ENCODE measurements at places on chromosomes 11 and 22.

- DNase-seq = no peak
Observed at GRCh38 chr11:44942029-44942955, 8.4 kb downstream of the TP53I11 start.

DNA sequence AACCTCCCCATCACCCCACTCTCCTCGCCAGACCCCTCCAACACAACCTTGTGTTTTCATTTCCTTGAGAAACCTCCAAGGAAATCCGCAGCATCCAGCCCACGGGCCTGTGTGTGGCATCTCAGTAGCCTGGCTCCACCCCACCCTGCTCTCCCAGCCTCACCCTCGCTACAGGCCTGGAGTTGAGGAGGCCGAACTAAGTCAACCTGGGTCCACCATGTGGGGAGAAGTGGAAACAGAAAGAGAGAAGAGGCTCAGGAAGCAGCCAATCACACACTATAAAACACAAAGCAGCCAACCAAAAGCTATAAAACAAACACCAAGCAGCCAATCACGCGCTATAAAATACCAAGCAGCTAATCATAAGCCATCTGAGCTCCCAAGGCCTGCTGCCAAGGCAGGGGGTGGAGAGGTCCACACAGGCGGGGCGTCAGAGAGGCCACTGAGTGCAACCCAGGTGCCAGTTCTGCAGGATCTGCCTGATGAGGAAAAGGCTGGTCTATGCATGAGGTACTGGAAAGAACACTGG is 72.0 kb downstream of the MICAL3 start:
- DNase-seq = no peak

GRCh38 chr22:35548722-35549112 is 8.1 kb downstream of the RASD2 start:
- DNase-seq = no peak

DNA sequence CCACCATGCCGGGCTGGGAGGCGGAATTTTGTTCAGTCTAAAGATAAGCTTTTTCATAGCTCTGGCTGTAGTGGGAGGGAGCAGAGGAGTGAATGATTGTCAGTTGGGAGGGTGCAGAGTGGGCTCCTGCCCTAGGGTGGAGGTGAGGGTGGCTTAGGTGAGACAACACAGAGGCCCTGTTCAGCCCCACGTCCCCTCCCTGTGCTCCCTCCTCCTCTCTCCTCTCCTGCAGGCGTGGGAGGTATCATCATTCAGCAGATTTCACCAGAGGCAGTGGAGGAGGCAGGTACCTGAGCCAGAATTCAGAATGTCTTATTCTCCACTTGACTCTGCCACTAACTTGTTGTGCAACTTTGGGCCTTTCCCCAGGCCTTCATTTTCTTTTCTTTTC is 1.7 kb upstream of the THRSP start:
- peak; percentile 24 for DNase-seq

DNA sequence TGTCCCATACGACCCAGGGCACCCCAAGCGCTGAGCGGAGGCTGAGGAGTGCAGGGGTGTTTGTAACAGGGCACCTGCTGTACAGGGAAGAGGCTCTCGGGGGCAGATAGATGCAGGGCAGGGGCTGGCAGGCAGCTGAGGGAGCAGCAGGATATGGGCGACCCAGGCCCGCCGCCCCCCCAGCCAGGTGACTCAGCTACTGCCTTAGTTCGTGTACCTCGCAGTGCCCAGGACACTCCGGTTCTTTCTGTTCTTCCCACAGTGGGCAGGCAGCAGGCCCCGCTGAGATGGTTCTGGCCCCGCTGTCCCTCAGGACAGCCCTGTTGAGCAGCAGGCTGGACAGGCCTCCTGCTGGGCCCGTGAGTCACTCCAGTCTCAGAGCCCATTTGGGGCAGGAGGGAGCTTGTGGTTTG is 16.2 kb downstream of the PHLDA2 start:
- no peak for DNase-seq

DNA sequence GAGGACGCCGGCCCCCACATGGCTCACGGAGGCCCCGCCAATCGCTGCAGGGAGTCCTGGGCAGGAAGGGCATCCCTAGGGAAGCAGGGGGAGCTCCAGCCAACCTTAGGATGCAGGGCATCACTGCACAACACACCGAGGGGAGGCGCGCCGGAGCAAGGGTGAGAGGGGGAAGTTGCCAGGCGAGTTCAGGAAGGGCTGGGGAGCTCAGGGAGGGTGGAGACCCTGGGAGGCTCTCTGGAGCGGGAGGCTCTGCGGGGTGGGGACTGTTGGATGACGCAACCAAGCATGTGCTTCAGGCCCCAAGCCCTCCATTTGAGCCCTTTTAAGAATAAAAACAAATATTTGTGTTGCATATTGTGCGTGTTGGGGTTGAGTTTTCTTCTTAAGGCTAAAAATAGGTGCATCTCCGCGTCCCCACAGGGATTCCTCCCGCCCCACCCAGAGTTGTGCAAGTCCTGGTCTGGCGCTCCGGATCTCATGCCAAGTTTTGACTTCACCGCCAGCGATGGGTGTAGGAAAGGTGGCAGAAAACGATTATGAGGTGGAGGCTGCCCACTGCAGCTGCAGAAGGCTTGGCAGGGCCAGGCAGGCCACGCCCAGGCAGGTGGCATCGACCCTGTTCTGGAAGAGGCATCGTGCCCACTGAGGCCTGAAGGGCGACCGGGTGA is 65.2 kb downstream of the WNT7B start:
- DNase-seq = no peak

DNA sequence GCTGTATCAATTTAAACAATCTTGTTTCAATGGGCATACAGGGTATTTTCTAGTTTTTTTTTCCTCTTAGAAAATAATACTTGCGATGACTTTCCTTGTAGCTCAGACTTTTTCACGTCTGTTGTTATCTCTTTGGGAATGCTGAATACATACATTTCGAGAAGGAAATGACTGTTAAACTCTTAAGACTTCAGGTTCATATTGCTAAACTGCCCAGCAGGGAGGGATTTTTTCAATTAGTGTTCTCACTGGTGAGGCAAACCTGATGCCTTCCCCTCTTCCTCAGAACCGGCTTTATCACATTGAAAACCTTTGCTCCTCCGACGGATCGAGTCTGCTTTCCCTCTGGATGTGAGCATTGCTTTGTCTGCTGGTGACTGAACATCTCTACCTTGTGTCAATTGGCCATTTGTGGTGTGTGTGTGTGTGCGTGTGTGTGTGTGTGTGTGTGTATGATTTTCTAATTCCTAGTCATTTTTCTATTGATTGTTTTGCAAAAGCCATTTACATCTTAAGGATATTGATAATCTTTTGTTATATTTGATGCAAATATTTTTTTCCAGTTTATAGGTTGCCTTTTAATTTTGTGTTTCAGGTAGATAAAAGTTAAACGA is 6.6 kb downstream of the NEAT1 start:
- DNase-seq = no peak

DNA sequence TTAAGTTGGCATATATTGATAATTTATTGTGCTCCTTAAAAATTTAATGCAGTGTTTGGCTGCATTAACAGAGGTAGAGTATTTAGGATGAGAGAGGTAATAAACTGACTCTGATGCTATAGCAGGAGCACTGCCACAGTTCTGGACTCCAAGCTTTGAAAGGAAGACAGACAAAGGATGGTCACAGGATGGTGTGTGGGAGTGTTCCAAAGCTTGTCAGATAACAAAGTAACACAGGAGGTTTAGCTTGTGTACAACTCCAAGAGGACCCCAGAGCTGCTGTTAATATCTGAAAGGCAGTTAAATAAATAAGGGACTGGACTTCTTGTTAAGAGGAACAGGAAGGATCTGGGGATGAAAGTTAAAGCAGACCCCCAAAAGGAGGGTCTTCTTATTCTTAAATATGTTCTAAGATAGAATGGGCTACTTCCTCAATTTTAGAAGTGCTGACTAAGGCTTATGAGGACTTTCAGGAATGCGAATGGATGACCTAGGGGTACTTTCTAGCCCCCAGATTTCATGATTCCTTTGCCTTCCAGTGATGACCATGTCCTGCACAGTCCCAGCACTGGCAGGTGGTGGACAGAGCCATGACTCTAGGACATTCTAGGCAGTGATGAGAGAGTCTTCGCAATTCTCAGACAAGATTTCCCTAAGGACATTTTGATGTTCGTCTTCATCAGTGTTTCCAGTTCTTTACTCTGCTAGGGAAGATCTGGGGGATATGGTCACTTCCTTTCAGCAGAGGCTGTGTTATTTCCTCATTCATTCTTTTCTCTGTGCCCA is 149.1 kb upstream of the RASSF10 start:
- DNase-seq = no peak

DNA sequence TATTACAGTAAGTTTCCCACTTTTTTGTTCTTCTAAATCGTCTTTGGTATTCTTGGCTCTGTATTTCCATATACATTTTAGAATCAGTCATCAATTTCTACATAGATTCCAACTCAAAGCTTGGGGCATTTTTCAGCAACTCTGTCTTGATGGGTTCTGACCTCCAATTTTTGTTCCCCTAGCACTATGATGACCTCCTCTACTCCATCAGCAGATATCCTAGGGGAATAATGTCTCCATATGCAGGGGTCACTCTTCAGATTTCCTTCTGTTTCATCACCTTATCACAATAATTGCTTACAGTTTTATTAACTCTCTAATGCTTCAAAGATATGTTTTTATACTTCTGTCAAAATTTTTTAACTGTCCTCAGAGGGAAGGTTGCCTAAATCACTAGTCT is 91.3 kb upstream of the TP53AIP1 start:
- no peak for DNase-seq

GRCh38 chr11:46305295-46305694 is 27.8 kb downstream of the CREB3L1 start:
- peak; percentile 48 for DNase-seq

DNA sequence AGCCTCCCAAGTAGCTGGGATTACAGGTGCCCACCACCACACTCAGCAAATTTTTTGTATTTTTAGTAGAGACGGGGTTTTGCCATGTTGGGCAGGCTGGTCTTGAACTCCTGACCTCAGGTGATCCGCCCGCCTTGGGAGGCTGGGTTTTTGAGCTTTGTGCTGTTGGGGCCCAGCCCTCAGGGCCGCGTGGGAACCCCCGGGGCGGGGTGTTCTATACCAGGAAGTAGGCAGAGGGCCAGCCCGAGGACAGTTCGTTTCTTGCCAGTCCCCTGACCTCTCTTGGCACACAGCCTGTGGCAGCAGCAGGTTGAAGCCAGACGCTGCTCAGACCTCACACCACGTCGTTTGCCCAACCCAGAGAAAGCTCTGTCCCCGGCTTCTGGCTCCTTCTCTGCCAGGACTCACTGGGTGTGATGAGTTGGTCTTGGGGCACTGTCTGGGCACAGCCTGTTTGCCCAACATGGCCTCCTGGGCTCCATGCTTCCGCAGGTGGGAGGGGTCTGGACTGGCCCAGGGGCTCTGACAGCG is 24.9 kb upstream of the CHKA start:
- no peak for DNase-seq

- no peak for DNase-seq
Observed at GRCh38 chr22:35538801-35539321, 1.8 kb upstream of the RASD2 start.

- DNase-seq = no peak
Observed at GRCh38 chr11:64870176-64870892, 8.1 kb downstream of the EHD1 start.

GRCh38 chr11:112277941-112278340 is 17.3 kb upstream of the PLET1 start:
- peak; percentile 47 for DNase-seq

DNA sequence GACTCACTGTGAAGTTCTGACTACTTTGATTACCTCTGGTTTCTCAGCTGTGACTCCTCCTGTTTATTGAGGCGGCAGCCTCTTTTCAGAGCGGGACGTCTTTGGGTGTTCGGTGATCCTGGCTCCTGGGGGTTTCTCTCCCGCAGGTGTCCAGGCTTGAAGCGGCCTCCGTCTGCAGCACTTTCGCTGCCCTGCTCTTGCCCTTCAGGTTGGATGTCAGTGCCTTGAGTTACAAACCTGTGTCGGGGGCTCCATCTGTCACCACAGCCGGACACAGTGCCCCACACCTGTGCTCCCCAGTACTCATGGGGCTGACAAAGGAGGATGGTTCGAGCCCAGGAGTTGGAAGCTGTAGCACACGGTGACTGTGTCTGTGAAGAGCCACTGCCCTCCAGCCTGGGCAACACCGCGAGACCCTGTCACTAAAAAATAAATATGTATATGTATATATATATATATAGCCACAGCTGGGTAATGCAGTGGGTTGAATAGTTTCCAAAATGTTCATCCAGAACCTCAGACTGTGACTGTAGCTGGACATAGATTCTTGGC is 104.1 kb downstream of the BRD1 start:
- DNase-seq = no peak

DNA sequence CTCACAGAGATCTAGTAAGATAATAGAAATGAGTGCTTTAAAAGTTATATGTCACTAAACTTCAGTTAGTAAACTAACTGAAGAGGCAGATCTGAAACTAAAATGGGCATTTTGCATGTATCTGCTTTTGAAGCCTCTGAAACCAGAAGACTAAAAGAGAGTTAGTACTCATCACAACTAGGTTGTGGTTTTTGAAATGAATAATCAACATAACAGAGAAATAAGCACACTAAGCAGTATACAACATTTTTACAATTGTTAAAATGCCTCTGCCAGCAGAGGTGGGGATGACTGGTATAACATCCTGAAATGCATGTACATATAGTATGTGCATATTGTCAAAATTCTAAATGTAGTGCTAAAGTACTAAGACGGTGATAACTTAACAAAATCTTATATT is 564.5 kb downstream of the DLG2 start:
- no peak for DNase-seq

DNA sequence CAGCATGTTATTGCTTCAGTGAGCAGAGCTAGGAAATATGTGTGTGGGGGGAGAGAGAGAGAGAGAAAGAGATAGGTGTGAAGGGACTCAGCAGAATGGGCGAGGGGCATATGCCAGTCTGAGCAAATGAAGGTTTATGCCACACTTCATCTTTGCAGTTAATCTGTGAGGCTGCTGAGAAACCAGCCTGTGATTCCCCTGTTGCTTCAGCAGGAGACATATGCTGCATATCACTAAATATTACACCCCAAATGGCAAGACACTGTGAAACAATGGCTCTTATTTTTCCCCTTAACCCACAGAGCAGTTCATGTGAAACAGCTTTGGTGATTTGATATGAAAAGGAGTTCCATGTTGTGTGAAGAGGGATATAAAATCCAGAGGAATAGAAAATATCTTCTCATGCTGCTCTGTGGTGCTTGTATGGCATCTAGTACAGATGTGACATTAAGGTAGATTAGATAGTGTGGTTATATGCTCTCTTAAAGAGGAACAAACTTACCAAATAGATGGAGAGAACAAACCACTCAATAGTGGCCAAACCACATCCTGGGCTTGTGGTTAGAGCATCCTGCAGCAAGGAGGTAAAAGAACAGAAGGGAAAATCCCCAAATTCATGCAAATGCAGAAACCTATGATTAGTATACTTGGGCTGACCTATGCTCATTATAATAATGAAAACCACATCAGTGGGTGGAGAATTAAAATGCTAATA is 864.2 kb downstream of the FAM181B start:
- DNase-seq = no peak

DNA sequence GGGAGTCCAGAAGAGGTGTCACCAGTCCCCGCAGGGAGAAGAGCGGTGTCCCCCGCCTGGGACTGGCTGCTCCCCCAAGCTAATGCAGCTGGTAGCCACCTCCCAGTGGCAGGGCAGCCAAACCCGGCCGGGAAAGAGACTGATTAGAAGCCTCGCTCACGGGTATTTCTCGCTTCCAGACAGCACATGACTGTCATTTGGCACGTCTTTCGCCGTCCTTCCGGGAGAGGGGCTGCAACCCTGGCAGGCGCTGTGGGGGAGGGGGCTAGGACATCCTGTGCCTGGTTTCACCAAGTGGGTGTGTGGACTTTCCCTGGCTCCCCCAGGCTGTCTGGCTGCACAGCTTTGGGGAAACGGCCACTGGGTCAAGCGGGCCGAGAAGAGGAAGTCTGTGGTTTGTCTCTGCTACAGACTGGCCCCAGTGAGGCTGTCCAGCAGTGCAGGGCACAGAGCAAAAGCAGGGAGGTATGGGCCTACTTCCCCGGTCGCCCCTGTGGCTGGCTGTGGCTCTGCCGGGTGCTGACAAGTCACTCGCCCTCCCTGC is 3.8 kb downstream of the CD81 start:
- DNase-seq = no peak
